ENCODE measurements at places on chromosomes 7 and 10. TPM values are rescaled to one million over a fixed set of nuclear protein-coding genes. Genes with fewer than 3 reads are reported as not detected.

- DNase-seq: peak; percentile 30
- no peak overlapping the region for H3K4me3 ChIP-seq
Measured at GRCh38 chr7:111756687-111757178, 194.4 kb upstream of the IMMP2L start.

DNA sequence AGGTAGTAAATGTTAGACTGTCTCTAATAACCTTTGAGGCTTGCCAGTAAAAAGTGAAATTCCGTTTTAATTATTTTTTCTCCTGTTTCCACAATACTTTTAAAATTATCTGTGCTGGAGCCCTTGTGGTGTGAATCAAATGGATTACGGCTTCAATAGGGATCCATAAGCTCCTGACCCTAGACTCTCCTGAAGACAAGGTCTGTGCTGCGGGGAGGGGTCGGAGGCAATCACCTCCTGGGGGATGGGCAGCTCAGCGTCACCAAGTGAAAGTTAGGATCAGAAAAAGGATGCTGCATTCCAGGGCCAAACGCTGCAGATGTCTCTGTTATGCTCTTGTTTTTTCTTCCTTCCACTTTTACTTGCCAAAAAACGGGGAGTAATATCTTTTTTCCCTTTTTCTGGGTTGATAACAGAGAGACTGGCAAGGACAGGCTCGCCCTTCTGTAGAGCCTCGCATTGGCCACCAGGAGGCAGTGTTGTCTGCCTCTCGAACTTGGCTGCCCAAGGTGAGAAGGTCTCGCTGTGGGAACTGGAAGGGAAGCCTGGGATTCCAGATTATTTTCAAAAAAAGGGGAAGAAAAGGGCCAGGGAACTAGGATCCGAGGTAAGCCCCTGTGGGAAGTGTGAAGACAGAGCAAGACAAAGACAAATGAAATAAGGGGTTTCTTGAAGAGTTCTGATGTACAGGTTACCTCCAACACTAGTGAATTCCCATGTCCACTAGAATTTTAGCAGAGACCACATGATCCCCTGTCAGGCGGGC lies 621.9 kb downstream of the ACTR3B start:
- H3K27me3 ChIP-seq: no peaks in the 10 kb centered on the region
- H3K4me1 ChIP-seq: no peaks in the 10 kb centered on the region
- H3K27ac ChIP-seq: no peak overlapping the region
- H3K4me3 ChIP-seq: no peak overlapping the region

DNA sequence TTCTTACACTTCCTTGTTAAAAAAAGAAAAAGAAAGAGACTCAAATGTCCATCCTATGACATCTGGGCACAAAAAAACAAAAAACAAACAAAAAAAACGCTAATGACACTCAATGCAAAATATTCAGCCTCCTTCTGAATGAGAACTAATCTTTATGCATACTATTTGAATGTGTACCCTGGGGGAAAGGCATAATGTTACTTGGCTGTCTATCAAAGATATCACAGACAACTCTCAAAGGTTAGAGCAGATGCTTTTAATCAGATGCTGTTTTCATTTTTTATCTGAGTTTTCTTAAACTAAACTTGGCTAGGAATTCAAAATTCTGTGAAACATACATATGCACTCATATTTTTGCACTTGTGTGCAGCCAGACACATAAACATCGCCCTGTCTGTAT lies 745.8 kb downstream of the CNTNAP2 start:
- H3K4me1 ChIP-seq: no peaks in the 10 kb centered on the region
- no peaks in the 10 kb centered on the region for H3K36me3 ChIP-seq
- H3K27me3 ChIP-seq: no peaks in the 10 kb centered on the region
- H3K4me3 ChIP-seq: no peak overlapping the region

DNA sequence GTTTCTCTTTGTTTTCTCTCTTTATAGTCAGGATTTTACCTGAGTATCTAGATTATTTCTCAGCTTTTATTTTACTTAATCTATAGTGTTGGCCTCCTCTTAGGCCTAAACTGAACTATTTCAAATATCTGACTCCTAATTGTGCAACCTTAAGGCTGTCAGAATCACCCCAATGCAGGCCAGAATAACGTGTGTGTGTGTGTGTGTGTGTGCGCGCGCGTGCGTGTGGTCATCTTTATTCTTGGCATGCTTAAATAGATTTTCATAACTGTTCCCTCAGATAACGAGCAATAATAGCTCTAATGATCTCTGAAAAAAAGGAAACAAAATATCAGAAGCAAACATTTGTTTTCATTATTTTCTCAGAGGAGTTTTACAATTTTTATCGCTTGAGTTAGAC lies 92.4 kb downstream of the PCDH15 start:
- no peak for DNase-seq
- no peak overlapping the region for H3K27ac ChIP-seq
- no peak overlapping the region for H3K4me3 ChIP-seq
- no peaks in the 10 kb centered on the region for H3K4me1 ChIP-seq
- H3K27me3 ChIP-seq: no peaks in the 10 kb centered on the region

DNA sequence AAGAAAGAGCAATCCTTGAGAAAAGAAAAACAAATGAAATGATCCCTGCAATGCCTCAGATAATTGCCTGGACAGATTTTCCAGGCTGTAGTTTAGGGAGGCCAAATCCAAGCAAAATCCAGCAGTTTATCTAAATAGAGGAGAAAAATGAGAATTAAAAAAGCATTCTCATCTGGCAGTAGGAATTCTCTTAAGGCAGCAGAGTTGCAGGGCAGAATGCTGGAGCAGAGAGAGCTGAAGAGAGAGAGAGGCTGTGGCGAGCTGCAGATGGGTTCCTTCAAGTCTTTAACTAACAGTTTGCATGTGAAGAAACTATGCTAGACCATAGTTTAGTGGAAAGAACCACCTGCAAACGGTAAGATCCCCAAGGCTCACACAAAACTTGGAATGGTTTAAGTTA lies 6.0 kb upstream of the LIPA start:
- no peak overlapping the region for H3K4me3 ChIP-seq
- no peaks in the 10 kb centered on the region for H3K27me3 ChIP-seq
- no peak overlapping the region for H3K27ac ChIP-seq
- H3K36me3 ChIP-seq: no peaks in the 10 kb centered on the region
- no peak for DNase-seq
- no peaks in the 10 kb centered on the region for H3K4me1 ChIP-seq

DNA sequence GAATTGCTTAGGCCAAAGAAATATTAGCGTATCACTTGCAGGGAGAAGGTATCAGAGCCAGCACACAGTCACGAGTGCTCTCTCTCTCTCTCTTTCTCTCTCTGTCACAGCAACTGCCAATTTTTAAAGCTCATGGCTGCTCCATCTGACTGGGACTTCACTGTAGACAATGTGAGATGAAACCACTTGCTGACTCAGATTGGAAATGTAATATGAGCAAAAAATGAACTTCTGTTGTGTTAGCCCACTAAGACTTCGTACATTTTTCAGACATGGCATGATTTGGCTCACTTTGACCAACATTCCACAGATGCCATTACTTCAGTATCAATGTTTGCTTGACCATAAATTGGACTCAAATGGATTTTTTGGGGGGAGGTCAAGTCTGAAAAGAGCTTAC lies 68.1 kb downstream of the DGKB start:
- no peaks in the 10 kb centered on the region for H3K36me3 ChIP-seq
- H3K27me3 ChIP-seq: no peaks in the 10 kb centered on the region
- DNase-seq: no peak
- no peaks in the 10 kb centered on the region for H3K4me1 ChIP-seq
- H3K4me3 ChIP-seq: no peak overlapping the region

IFIT3 gene
- 4.3 TPM for total RNA-seq

LRRD1 gene
- not detected for total RNA-seq

ADRB1 gene
- 0.59 TPM for total RNA-seq

SCART1 gene
- 1.3 TPM for total RNA-seq

RBM48 gene
- 9.2 TPM for total RNA-seq

All from colonic mucosa (tissue), 4 donors.